MM.1S (cell line): ENCODE measurements at places on chromosomes 3 and 15.

GRCh38 chr15:71114887-71115566, at the start of gene THSD4:
Gene THSD4 (plus strand): TSS chr15:71115471.
- DNase-seq: peak; percentile 80
- H3K36me3 ChIP-seq: no peaks in the 10 kb centered on the region
- H3K27ac ChIP-seq: no peak within 1 kb of the TSS
- H3K27me3 ChIP-seq: 0 out of 2 replicates have a peak, but pooled peaks cover 4% of the 10 kb centered on the region
- H3K4me3 ChIP-seq: peak within 1 kb of the TSS; percentile 69

GRCh38 chr3:156674911-156675829, 780 bp downstream of the TIPARP start:
- H3K27ac ChIP-seq: peak overlapping the region; percentile 91
- H3K4me1 ChIP-seq: peaks cover 51% of the 10 kb centered on the region
- peak; percentile 67 for DNase-seq
- peak overlapping the region; percentile 77 for H3K4me3 ChIP-seq
- peaks cover 13% of the 10 kb centered on the region for H3K36me3 ChIP-seq
- H3K27me3 ChIP-seq: no peaks in the 10 kb centered on the region

DNA sequence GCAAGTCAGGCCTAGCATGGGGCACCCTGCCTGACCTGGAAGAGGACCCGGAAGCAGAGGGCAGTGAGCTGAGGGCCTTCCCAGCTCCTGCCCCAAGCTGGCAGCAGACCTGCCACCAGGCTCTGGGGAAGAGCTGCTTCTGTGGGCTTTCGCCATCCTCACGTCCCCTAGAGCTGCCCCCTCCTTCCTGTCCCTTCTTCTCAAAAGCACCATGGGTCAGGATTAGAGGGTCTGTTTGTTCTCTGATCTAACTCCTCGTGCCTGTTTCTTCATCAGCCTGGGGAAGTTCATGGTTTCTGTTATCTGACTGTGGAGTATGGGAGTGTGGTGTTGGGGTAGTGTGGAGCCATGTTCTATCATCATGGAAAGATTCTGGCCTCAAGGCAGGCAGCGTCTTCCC, 58.4 kb upstream of the POLG start:
- DNase-seq: no peak
- H3K4me3 ChIP-seq: no peak overlapping the region
- no peak overlapping the region for H3K27ac ChIP-seq
- H3K36me3 ChIP-seq: no peaks in the 10 kb centered on the region
- no peaks in the 10 kb centered on the region for H3K27me3 ChIP-seq

- no peak for DNase-seq
- H3K27ac ChIP-seq: no peak overlapping the region
- no peaks in the 10 kb centered on the region for H3K4me1 ChIP-seq
- no peaks in the 10 kb centered on the region for H3K27me3 ChIP-seq
These were observed 1565.5 kb upstream of the CADM2 start for GRCh38 chr3:83393276-83393675.

DNA sequence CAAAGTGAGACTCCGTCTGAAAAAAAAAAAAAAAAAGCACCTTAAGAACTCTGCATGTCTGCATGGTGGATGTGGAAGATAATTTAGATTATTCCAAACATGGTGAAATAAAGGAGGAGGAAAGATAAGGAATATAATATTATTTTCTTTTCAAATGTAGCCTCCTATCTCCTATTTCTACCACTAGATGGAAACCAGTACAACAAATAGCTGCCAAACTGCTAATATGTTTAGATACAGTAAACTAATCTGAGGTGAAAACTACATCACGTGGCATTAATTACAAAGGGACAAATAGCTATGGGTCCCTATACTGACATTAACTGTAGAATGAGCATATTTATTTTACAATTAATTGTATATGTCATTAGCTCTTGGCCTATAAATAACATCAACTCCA, 197.8 kb downstream of the TBC1D5 start:
- H3K27me3 ChIP-seq: no peaks in the 10 kb centered on the region
- H3K4me1 ChIP-seq: no peaks in the 10 kb centered on the region
- H3K27ac ChIP-seq: no peak overlapping the region
- no peak overlapping the region for H3K4me3 ChIP-seq
- no peak for DNase-seq

- no peaks in the 10 kb centered on the region for H3K27me3 ChIP-seq
- no peak for DNase-seq
- no peak overlapping the region for H3K27ac ChIP-seq
- no peaks in the 10 kb centered on the region for H3K36me3 ChIP-seq
- H3K4me3 ChIP-seq: no peak overlapping the region
- H3K4me1 ChIP-seq: no peaks in the 10 kb centered on the region
These were observed 296.2 kb downstream of the ZBTB20 start for GRCh38 chr3:114850898-114851297.

GRCh38 chr3:4061783-4062360, 241.3 kb upstream of the SETMAR start:
- H3K4me3 ChIP-seq: no peak overlapping the region
- no peaks in the 10 kb centered on the region for H3K4me1 ChIP-seq
- DNase-seq: no peak
- no peaks in the 10 kb centered on the region for H3K36me3 ChIP-seq
- H3K27me3 ChIP-seq: no peaks in the 10 kb centered on the region

GRCh38 chr15:97545799-97546198, 414.7 kb upstream of the ARRDC4 start:
- no peak overlapping the region for H3K27ac ChIP-seq
- no peaks in the 10 kb centered on the region for H3K27me3 ChIP-seq
- no peaks in the 10 kb centered on the region for H3K36me3 ChIP-seq
- no peak overlapping the region for H3K4me3 ChIP-seq

- no peaks in the 10 kb centered on the region for H3K36me3 ChIP-seq
- no peaks in the 10 kb centered on the region for H3K27me3 ChIP-seq
- H3K4me3 ChIP-seq: no peak overlapping the region
- no peaks in the 10 kb centered on the region for H3K4me1 ChIP-seq
These were observed 77.6 kb downstream of the FHIT start for GRCh38 chr3:61173676-61174075.

- H3K4me3 ChIP-seq: no peak overlapping the region
- H3K36me3 ChIP-seq: no peaks in the 10 kb centered on the region
- DNase-seq: no peak
- no peaks in the 10 kb centered on the region for H3K27me3 ChIP-seq
- no peak overlapping the region for H3K27ac ChIP-seq
These were observed 52.7 kb downstream of the OTOL1 start for GRCh38 chr3:161549261-161549660.

- no peaks in the 10 kb centered on the region for H3K27me3 ChIP-seq
- H3K27ac ChIP-seq: no peak overlapping the region
- no peak overlapping the region for H3K4me3 ChIP-seq
- peak; percentile 59 for DNase-seq
- H3K4me1 ChIP-seq: peaks cover 12% of the 10 kb centered on the region
- no peaks in the 10 kb centered on the region for H3K36me3 ChIP-seq
These were observed 109.0 kb upstream of the PDZRN3 start for GRCh38 chr3:73733746-73734145.

- no peaks in the 10 kb centered on the region for H3K4me1 ChIP-seq
- no peak for DNase-seq
- H3K27ac ChIP-seq: no peak overlapping the region
These were observed 186.3 kb upstream of the ATP11B start for GRCh38 chr3:182606905-182607504.

GRCh38 chr3:69567023-69567709, 172.1 kb upstream of the MITF start:
- DNase-seq: no peak
- H3K36me3 ChIP-seq: no peaks in the 10 kb centered on the region
- H3K27ac ChIP-seq: no peak overlapping the region
- no peak overlapping the region for H3K4me3 ChIP-seq

DNA sequence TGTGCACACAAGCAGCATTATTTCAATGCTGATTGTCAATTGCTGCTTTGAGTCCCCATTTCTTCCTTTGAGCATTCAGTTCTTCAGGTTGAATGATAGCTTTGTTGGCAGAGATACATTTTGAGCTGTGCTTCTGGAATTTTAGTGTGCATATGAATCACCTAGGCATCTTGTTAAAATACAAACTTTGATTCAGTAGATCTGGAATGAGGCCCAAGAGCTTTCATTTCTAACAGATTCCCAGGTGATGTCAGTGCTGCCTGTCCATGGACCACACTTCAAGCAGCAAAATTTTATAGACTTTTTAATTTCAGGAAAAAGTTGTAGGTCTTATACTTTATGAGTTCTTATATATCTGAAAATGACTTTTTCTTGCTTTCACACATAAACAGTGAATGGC, 131.1 kb downstream of the ADAMTSL3 start:
- no peaks in the 10 kb centered on the region for H3K36me3 ChIP-seq
- no peak overlapping the region for H3K27ac ChIP-seq
- no peak for DNase-seq
- no peak overlapping the region for H3K4me3 ChIP-seq
- H3K4me1 ChIP-seq: no peaks in the 10 kb centered on the region
- H3K27me3 ChIP-seq: no peaks in the 10 kb centered on the region

GRCh38 chr3:197356741-197357140, 58.3 kb upstream of the DLG1 start:
- no peak for DNase-seq
- H3K27me3 ChIP-seq: no peaks in the 10 kb centered on the region
- H3K4me1 ChIP-seq: peaks cover 7% of the 10 kb centered on the region; the same call in 1 of the 2 replicates
- H3K4me3 ChIP-seq: peak overlapping the region; percentile 68
- H3K36me3 ChIP-seq: no peaks in the 10 kb centered on the region
- no peak overlapping the region for H3K27ac ChIP-seq

GRCh38 chr3:152148579-152148978, 120.2 kb upstream of the MBNL1 start:
- no peaks in the 10 kb centered on the region for H3K36me3 ChIP-seq
- no peak overlapping the region for H3K27ac ChIP-seq
- DNase-seq: no peak
- no peak overlapping the region for H3K4me3 ChIP-seq
- no peaks in the 10 kb centered on the region for H3K4me1 ChIP-seq

DNA sequence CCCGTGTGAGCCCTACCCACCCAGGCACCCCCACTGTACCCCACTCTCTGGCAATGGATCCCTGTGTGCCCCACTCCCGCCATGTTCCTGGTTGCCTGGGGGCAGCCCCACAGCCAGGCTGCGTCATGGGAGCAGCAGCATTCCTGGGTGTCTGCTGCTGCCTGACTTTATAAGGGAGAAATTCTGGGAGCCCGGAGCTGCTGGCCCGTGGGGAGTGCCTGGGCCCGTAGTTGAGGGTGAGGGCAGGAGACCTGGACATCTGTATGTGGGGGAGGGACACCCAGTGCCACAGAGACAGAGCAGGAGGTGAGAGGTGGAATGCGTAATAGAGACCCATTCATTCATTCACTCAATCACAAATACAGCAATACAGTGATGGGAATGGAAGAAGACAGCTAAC, 15.1 kb downstream of the CSPG4 start:
- no peaks in the 10 kb centered on the region for H3K27me3 ChIP-seq
- DNase-seq: no peak
- H3K36me3 ChIP-seq: no peaks in the 10 kb centered on the region
- no peaks in the 10 kb centered on the region for H3K4me1 ChIP-seq
- no peak overlapping the region for H3K4me3 ChIP-seq

DNA sequence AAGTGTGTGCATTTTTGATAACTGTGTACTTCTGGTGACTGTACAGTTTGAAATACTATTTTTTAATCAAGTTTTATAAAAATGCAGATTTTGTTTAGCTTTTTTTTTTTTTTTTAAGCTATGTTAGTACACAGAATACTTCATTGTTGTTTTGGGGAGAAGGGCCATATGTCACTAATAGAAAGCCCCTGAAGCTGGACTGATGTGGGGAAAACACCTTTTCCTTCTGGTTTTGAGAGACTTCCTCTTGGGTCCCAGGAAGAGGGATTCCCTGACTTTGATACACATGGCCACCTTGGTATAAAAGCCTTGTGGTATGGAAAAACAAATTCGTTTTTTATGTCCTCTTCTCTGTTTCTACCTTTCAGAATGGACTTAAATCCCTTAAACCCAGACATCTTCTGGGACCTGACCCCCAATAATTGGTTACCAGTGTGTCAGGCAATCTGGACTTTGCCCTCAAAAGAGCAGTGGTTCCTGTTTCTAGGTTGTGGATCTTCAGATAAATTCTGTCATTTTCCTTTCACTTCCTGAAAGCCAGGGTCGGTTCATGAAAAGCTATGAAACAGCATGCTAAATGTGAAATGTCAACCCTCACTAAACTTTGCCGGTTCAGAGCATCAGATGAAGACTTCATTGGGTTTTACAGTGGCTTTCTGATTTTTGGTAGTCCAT, 31.1 kb upstream of the BLOC1S6 start:
- no peaks in the 10 kb centered on the region for H3K36me3 ChIP-seq
- no peaks in the 10 kb centered on the region for H3K4me1 ChIP-seq
- H3K27me3 ChIP-seq: no peaks in the 10 kb centered on the region
- no peak for DNase-seq

- H3K27me3 ChIP-seq: no peaks in the 10 kb centered on the region
- H3K4me3 ChIP-seq: no peak overlapping the region
- no peak overlapping the region for H3K27ac ChIP-seq
- DNase-seq: no peak
- no peaks in the 10 kb centered on the region for H3K36me3 ChIP-seq
These were observed 74.0 kb upstream of the POLG start for GRCh38 chr15:89408372-89409183.

DNA sequence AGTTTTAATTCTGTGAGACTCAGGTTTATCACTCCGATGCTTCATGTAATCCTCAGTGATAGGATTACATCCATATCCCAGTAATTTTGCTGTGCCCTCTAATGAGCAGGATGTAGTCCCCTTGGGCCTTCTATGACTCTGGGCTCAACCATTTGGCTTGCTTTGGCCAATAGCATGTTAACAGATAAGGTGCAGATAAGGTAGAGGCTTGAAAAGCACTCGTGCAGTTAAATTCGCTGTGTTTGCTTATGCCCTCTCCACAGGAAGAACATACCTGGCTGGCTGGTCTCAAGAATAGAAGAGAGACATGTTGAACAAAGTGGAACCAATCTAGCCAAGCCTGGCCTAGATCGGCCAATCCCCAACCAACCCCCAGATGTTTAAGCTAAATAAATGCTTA, 20.1 kb downstream of the CCDC13 start:
- H3K4me3 ChIP-seq: no peak overlapping the region
- no peaks in the 10 kb centered on the region for H3K36me3 ChIP-seq
- H3K4me1 ChIP-seq: no peaks in the 10 kb centered on the region
- H3K27ac ChIP-seq: no peak overlapping the region

- H3K36me3 ChIP-seq: no peaks in the 10 kb centered on the region
- no peaks in the 10 kb centered on the region for H3K27me3 ChIP-seq
- H3K4me1 ChIP-seq: no peaks in the 10 kb centered on the region
- H3K27ac ChIP-seq: no peak overlapping the region
- H3K4me3 ChIP-seq: no peak overlapping the region
- no peak for DNase-seq
These were observed 29.3 kb downstream of the AVEN start for GRCh38 chr15:34009656-34010055.

GRCh38 chr3:134576426-134576825, 74.4 kb downstream of the KY start:
- H3K27ac ChIP-seq: no peak overlapping the region
- DNase-seq: no peak
- H3K27me3 ChIP-seq: no peaks in the 10 kb centered on the region
- H3K36me3 ChIP-seq: no peaks in the 10 kb centered on the region
- H3K4me3 ChIP-seq: no peak overlapping the region
